ENCODE measurements at places on chromosomes 16 and 17.
A peak's percentile ranks its signal among the peaks of the same experiment; 100 is the strongest.

DNA sequence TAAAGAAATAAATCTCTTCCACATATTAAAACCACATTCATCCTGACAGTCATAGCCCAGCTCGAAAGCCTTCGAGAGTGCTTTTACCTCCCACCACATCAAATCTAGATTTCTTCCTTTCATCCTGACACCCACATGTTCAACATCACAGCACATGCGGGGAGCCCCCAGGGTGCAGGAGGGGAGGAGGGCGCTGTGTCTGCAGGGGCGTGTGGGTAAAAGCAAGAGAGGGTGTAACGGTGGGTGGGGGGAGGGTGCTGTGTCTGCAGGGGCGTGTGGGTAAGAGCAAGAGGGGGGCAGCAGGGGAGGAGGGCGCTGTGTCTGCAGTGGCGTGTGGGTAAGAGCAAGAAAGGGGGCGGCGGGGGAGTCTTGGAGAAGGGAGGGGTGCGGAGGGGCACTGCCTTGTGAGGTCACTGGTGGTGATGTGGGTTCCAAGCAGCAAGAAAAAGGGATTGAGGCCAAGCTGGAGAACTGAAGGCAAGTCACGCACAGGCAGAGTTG lies 34.7 kb downstream of the ADCY9 start:
- peak; percentile 67 for DNase-seq

GRCh38 chr16:70255574-70255973 lies 3.8 kb upstream of the EXOSC6 start:
- peak; percentile 45 for DNase-seq

DNA sequence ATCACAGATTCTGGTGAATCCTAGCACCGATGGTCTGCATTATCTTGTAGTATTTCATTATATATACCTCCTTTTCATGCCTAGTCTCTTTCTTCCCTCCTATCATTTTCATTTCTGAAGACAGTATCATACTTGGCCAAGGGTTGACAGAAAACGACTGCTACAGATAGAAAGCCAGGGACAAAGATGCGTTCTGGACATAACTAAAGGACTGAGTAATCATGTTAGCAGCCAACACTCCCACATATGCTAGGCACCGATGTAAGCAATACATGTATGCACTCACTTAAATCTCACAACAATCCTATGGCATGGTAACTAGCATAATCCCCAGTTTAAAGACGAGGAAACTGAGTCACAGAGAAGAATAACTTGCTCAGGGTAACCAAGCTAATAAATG lies 22.9 kb downstream of the RDM1 start:
- DNase-seq = no peak

- DNase-seq = no peak
Observed at GRCh38 chr16:85492295-85492864, 120.7 kb upstream of the GSE1 start.
